ENCODE measurements at places on chromosomes 11 and 22. TPM values are rescaled to one million over a fixed set of nuclear protein-coding genes. Genes with fewer than 3 reads are reported as not detected.

CCDC73 gene
- total RNA-seq: not detected

KDELR3 gene
- 135 TPM for total RNA-seq

OR5J2 gene
- total RNA-seq: not detected

BLID gene
- 11.4 TPM for total RNA-seq

LMO2 gene
- total RNA-seq: not detected

PANX3 gene
- not detected for total RNA-seq

MYRF gene
- 0.17 TPM for total RNA-seq
